Stimulated activated CD4-positive, alpha-beta T cell treated with anti-CD3 and anti-CD28 coated beads, Interleukin-1b, Interleukin-23, amount 100 ng/mL, for 4 hours (primary cell): ENCODE measurements at places on chromosomes 16 and 17.

DNA sequence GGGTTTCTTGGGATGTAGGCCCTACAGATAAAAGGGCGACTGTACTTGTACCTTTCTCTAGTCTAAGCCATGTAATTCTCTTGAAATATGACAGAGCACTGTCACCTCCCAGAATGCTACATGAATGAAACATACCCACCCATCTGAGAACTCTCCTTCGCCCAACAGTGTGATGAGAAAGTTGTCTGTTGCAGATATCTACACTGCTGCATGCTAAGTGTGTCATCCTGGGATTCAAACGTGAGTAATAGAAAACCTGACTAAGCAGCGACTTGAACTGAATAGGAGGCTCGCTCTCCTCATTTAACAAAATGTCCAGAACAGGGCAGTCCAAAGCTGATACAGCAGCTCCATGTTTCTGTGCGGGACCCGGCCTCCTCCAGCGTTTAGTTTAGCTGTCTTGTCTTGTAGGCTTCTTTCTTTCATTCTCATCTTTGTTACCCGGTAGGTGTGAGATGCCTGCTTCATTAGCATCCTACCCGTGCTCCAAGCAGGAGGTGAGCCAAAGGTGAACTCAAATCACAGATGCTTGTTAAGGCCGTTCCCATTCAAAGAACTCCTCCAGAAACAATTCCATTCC lies 211.9 kb downstream of the PRKCA start:
- DNase-seq = no peak

DNA sequence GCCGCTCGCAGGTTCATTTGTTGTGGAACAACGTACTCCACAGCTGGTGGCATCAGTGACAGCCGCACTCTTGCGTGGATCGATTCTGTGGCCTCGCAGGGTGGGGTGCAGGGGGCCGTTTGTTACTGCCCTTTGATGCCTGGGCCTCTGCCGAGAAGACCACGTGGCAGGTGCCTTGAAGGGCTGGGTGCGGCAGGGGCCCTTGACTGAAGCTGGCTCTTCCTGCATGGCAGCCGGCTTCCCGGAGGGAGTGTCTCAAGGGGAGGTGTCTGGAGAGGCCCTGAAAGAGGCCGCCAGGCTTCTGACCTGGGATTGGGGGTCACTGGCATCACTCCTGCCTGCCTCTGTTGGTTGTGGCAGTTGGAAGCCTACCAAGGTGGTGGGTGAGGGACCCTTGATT lies 43.8 kb downstream of the TBCD start:
- no peak for DNase-seq

DNA sequence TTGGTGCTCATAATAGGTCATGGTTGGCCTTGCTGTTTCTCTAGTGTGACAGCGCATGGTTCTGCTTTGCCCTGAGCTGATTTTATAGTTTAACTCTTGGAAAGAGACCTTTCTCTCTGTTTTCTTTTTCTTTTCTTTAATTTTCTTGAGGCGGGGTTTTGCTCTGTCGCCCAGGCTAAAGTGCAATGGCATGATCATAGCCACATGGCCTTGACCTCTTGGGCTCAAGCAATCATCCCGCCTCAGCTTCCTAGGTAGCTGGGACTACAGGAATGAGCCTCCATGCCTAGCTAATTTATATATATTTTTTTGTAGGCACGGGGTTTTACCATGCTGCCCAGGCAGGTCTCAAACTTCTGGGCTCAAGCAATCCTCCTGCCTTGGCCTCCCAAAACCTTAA lies 80.4 kb upstream of the DNAJA2 start:
- DNase-seq = no peak

- DNase-seq = no peak
Observed at GRCh38 chr17:10429421-10430045, 7.8 kb upstream of the MYH8 start.

GRCh38 chr16:29857133-29857760 lies 5.8 kb downstream of the CDIPT start:
- DNase-seq = no peak

DNA sequence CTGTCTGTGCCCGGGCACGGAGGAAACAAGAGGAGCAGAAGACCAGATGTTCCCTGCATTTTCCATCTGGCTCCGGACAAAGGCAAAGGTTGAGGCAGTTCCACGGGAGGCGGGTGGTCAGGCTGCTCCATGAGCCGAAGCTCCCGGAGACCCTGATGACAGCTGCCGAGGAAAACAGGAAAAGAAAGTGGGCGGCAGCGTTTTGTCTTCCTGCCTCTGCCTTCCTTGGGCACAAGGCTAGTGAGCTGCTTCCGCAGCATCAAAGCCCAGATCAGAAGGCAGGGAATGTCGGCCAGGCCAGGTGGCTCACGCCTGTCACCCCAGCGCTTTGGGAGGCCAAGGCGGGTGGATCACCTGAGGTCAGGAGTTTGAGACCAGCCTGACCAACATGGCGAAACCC lies 16.2 kb downstream of the SLC43A2 start:
- no peak for DNase-seq

- no peak for DNase-seq
Observed at GRCh38 chr17:73746314-73747073, 102.2 kb upstream of the SDK2 start.

DNA sequence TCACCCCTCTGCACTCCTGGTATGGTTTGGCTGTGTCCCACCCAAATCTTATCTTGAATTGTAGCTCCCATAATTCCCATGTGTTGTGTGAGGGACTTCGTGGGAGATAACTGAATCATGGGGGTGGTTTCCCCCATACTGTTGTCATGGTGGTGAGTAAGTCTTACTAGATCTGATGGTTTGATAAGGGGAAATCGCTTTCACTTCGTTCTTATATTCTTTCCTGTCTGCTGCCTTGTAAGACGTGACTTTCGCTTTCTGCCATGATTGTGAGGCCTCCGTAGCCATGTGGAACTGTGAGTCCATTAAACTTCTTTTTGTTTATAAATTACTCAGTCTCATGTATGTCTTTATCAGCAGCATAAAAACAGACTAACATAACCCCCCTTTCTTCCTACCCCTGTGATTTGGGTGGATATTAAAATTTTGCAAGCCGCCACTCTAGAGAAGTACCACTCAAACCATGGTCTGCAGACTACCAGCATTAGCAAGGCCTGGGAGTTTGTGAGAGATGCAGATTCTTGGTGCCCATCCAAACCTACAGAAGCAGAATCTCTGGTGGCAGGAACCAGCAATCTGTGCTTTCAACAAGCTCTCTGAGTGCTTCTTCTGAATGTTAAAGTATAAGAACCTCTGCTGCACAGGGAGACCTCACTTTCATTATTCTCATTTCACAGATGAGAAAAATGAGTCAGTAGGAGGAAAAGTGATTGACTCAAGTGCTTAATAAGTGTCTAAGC lies 999.5 kb upstream of the EEF2KMT start:
- no peak for DNase-seq

GRCh38 chr17:79769570-79770506 lies 8.1 kb upstream of the CBX2 start:
- no peak for DNase-seq

- no peak for DNase-seq
Observed at GRCh38 chr17:2239882-2240430, 63.6 kb downstream of the SMG6 start.

GRCh38 chr16:13441675-13442074 lies 478.3 kb upstream of the ERCC4 start:
- DNase-seq = no peak
